ENCODE measurements at places on chromosomes 2 and 18.

DNA sequence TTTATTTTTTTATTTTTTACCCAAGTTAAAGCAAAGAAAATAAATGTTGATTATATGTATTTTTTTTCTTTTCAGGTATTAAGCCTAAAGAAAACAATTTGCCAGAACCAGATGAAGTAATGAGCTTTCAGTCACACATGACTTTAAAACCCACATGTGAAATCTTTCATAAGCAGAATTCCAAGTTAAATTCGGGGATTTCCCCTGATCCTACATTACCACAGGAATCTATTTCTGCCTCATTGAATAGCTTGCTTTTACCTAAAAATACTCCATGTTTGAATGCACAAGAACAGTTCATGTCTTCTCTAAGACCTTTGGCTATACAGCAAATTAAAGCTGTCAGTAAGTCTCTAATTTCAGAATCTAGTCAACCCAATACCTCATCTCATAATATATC lies 26.6 kb downstream of the GEN1 start:
- DNase-seq = no peak

- no peak for DNase-seq
Measured at GRCh38 chr2:121555008-121555407, 24.3 kb downstream of the RNU4ATAC start.

GRCh38 chr2:18455236-18455862 lies 105.1 kb downstream of the RDH14 start:
- no peak for DNase-seq

DNA sequence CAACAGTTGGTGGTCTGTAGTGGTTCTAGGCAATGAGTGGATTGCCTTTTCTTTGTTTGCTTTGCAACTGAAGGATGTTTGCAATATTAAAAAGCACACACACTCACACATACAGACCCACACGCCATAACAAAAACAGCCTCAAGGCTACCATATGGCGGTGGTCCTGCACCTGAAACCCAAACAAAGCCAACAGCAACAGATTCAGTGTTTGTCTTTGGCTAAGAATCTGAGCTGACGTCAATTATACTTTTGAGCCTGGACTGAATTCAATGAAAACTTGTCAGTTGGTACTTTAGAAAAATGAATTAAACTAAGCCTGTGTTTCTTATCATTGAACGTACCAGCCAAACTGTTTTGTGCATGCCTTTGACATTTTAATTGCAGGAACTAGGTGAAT lies 65.0 kb upstream of the NYAP2 start:
- DNase-seq = no peak

DNA sequence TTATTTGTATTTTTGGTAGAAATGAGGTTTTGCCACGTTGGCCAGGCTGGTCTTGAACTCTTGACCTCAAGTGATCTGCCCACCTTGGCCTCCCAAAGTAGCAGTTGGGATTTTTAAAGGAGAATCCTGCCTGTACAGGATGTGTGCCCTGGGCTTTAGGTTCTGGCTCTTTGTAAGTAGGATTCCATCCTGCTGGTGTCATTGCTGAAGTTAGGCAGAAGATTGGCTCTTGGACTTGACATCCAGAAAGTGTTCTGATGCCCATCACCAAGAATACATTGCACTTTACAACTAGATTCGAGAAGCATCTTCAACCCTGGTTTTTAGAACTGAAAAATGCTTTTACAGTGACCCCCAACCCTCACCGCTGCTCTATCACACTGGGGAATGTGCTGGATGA lies 4.4 kb upstream of the TWIST2 start:
- DNase-seq = no peak

DNA sequence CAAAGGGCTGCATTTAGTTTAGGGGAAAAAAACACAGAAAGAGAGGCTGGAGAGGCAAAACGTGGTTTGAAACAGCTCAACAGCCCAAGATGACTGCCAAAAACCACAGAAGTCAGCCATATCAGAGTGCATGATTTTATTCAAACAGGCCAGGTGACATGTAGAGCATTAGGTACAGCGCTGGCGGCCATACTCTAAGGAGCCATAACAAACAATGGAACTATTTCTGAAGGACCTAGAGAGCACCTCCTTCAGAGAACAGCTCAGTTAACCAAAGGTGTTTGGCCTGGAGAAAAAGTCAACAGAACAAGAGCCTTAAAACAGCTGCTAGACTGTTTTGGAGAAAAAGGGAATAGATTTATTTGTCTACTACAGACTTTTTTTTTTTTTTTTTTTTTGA lies 2.6 kb downstream of the THADA start:
- no peak for DNase-seq

Measured in D341Med (cell line).